Chondrocyte (in vitro differentiated cells): ENCODE measurements at places on chromosomes 2 and 18. TPM values are rescaled to one million over a fixed set of nuclear protein-coding genes. Genes with fewer than 3 reads are reported as not detected.

RPS27A gene
- total RNA-seq, result 545 to 650 TPM (median 580 TPM) in 3 replicates

PNO1 gene
- total RNA-seq, result 11.5 to 20.7 TPM (median 12.0 TPM) in 3 replicates

GLS gene
- 234 to 330 TPM (median 245 TPM) in 3 replicates for total RNA-seq

NT5DC4 gene
- total RNA-seq, result not detected in 3 replicates

PPP1R1C gene
- 0.52 to 2.9 TPM (median 1.2 TPM) in 3 replicates for total RNA-seq

EFR3B gene
- 2.1 to 6.1 TPM (median 2.4 TPM) in 3 replicates for total RNA-seq

POU3F3 gene
- 7.2 to 55.0 TPM (median 7.7 TPM) in 3 replicates for total RNA-seq

ABCB11 gene
- not detected in 3 replicates for total RNA-seq

C2orf80 gene
- total RNA-seq, result not detected in 3 replicates

- no peaks in the 10 kb centered on the region for H3K36me3 ChIP-seq
- H3K27me3 ChIP-seq, result no peaks in the 10 kb centered on the region
- H3K27ac ChIP-seq, result no peak overlapping the region
- H3K4me3 ChIP-seq, result no peak overlapping the region
- DNase-seq, result no peak
Observed at GRCh38 chr2:170208967-170209366, 31.0 kb downstream of the MYO3B start.

GRCh38 chr2:68643011-68643873 lies at the start of gene PROKR1:
PROKR1 (plus strand) TSS chr2:68643579; CDS start chr2:68645822, 2,243 bp downstream.
- H3K27ac ChIP-seq, result no peak within 1 kb of the TSS
- H3K27me3 ChIP-seq, result peaks cover 67% of the 10 kb centered on the region
- DNase-seq, result no peak
- peak within 1 kb of the TSS; percentile 51 for H3K4me3 ChIP-seq
- peaks cover 3% of the 10 kb centered on the region for H3K4me1 ChIP-seq
- H3K36me3 ChIP-seq, result peaks cover 4% of the 10 kb centered on the region

GRCh38 chr2:22209545-22209944 lies 1085.8 kb downstream of the TDRD15 start:
- no peaks in the 10 kb centered on the region for H3K4me1 ChIP-seq
- DNase-seq, result no peak
- no peaks in the 10 kb centered on the region for H3K36me3 ChIP-seq
- H3K27me3 ChIP-seq, result peaks cover 3% of the 10 kb centered on the region
- no peak overlapping the region for H3K27ac ChIP-seq

GRCh38 chr2:230658877-230659652 lies 53.6 kb upstream of the CAB39 start:
- H3K36me3 ChIP-seq, result no peaks in the 10 kb centered on the region
- no peaks in the 10 kb centered on the region for H3K27me3 ChIP-seq
- DNase-seq, result no peak
- no peaks in the 10 kb centered on the region for H3K4me1 ChIP-seq

DNA sequence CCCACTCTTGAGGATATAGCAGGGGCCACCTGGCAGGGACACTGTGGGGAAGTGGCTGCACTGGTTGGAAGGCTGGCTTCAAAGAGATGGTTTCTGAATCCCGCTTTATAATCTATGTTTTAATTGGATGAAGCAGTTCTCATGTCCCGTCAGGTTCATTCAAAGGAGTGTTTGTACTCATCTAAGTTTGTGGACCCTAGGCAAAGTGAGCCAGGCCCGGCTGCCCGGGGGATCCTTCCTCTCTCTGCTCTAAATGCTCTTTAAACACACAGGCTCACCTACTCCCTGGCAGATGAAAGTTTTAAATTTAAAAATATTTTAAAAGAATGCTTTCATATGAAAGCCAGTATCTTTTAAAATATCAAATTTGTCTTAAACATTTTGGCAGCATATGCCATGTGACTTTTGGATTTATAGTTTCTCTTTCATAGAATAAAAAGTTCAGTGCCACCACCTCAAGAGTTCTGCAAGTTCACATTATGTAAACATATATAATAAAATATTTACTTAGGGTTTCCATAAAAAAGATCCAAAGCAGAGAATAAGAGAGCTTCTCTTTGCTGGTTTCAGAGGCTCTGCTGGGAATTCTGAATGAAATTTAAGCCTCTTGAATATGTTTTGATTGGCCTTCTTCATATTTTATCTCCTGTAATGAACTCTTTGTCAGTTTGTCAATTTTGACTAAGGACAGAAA lies 143.5 kb upstream of the ALPP start:
- H3K27ac ChIP-seq, result no peak overlapping the region
- DNase-seq, result no peak
- H3K36me3 ChIP-seq, result peaks cover 8% of the 10 kb centered on the region
- H3K4me1 ChIP-seq, result peaks cover 15% of the 10 kb centered on the region
- H3K27me3 ChIP-seq, result no peaks in the 10 kb centered on the region

DNA sequence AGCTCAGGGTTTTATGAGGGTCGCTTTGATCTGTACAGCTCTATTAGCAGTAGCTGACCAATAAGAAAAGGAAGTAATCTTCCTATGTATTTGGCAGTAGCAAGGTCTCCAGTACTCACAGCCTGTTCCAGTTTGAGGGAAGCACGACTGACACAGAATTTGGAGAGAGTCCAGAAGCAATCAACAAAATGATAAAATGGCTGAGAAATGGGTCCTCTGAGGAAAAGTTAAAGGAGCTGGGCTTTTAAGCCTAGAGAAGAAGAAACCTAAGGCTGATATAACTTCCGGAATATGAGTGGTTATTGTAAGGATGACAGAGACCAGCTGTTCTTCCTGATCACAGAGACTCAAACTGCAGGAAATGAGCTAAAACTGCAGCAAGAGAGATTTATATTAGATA lies 382.8 kb downstream of the GPD2 start:
- no peaks in the 10 kb centered on the region for H3K36me3 ChIP-seq
- peaks cover 3% of the 10 kb centered on the region for H3K27me3 ChIP-seq
- no peak overlapping the region for H3K4me3 ChIP-seq
- no peak for DNase-seq
- H3K27ac ChIP-seq, result no peak overlapping the region

DNA sequence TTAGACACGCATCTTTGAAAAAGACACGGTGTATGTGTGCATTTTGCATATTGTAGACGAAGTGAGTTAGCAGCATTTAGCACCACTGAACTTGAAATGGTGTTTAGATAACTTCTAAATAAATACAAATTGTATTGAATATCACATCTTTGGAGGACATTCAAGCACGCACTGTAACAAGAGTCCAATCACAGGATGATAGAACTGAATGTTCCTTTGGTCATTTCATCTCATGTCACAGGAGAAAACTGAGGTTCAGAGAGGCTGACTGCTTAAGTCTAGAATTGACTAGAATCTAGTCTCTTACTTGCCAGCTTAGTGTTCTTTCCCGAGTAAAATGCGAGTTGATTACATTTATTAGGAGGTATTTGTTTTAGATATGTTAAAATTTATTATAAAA lies 119.2 kb upstream of the CCDC195 start:
- no peak overlapping the region for H3K27ac ChIP-seq
- no peak overlapping the region for H3K4me3 ChIP-seq
- no peaks in the 10 kb centered on the region for H3K27me3 ChIP-seq
- no peak for DNase-seq
- peaks cover 34% of the 10 kb centered on the region for H3K4me1 ChIP-seq
- H3K36me3 ChIP-seq, result peaks cover 14% of the 10 kb centered on the region

DNA sequence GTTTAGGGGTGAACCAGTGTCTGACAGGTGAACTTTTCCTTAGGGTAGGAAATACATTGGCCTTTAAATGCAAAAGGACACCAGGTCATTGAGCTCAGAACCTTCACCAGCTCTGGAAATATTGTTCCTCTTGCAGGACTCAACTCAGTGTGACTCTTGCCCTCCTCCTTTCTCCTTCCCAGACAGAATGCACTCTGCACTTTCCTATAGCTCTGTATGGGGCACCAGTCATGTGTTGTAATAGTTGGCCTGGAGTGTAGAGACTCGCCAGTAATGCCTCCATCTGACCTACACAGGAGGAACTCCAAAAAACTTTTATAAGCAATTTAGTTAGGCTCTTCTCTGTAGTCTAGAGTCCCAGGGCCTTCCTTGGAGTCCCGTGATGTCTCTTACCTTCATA lies 248.5 kb upstream of the EPAS1 start:
- H3K27ac ChIP-seq, result no peak overlapping the region
- DNase-seq, result no peak
- no peak overlapping the region for H3K4me3 ChIP-seq

DNA sequence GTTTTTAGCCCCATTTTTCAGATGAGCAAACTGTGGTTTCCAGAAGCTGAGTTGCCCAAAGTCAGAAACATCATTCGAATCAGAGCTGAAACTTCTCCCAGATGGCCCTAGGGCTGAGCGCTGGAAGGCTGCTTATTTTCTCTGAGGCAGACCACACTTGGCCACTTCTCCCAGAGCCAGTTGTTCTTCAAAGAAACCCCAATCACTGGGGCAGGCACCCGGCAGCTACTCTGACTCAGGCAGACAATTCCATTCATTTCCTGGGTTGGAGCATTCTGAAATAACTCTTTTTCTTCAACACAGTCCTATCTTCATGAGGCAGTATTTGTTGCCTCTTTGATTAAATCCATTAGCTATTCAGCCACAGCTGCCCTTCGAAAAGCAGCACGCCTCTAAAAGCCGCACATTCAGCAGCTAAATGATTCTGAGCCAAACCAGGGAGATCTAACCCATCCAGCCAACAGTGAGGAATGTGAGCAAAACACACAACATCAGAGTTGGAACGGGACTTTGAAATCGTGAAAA lies 40.9 kb downstream of the LRATD1 start:
- H3K4me1 ChIP-seq, result no peaks in the 10 kb centered on the region
- no peak for DNase-seq
- H3K27ac ChIP-seq, result no peak overlapping the region
- no peak overlapping the region for H3K4me3 ChIP-seq

GRCh38 chr2:166444306-166444705 lies 49.7 kb downstream of the SCN7A start:
- H3K4me3 ChIP-seq, result no peak overlapping the region
- no peaks in the 10 kb centered on the region for H3K36me3 ChIP-seq

- H3K36me3 ChIP-seq, result peaks cover 6% of the 10 kb centered on the region
- peaks cover 55% of the 10 kb centered on the region for H3K4me1 ChIP-seq
- peak overlapping the region; percentile 22 for H3K27ac ChIP-seq
- no peak overlapping the region for H3K4me3 ChIP-seq
- DNase-seq, result no peak
- H3K27me3 ChIP-seq, result no peaks in the 10 kb centered on the region
Observed at GRCh38 chr2:46984040-46984439, 68.4 kb upstream of the MCFD2 start.

DNA sequence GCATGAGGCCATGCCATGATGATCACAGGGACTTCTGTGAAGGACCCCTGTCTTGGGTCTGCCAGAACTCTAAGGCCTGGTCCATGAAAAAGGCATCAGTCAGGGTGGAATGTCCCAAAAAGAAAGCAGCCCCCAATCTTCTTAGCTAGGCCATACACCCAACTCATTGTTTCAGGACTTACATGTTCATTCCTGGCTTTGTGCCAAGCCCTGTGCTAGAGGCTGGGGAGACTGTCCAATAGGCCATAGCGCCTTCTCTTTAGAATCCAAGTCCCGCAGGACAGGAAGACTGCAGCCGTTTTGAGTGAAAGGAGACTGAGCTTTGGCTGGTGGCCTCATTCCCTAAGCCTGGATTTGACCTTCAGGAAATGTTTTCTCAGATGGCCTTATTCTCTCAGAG lies 247.3 kb downstream of the PRKCE start:
- no peak overlapping the region for H3K4me3 ChIP-seq
- H3K27me3 ChIP-seq, result no peaks in the 10 kb centered on the region
- H3K27ac ChIP-seq, result no peak overlapping the region
- peaks cover 8% of the 10 kb centered on the region for H3K4me1 ChIP-seq

GRCh38 chr2:20961858-20962257 lies 82.0 kb downstream of the APOB start:
- no peak for DNase-seq
- H3K4me1 ChIP-seq, result peaks cover 31% of the 10 kb centered on the region
- H3K27ac ChIP-seq, result no peak overlapping the region
- no peaks in the 10 kb centered on the region for H3K36me3 ChIP-seq
- H3K4me3 ChIP-seq, result no peak overlapping the region

DNA sequence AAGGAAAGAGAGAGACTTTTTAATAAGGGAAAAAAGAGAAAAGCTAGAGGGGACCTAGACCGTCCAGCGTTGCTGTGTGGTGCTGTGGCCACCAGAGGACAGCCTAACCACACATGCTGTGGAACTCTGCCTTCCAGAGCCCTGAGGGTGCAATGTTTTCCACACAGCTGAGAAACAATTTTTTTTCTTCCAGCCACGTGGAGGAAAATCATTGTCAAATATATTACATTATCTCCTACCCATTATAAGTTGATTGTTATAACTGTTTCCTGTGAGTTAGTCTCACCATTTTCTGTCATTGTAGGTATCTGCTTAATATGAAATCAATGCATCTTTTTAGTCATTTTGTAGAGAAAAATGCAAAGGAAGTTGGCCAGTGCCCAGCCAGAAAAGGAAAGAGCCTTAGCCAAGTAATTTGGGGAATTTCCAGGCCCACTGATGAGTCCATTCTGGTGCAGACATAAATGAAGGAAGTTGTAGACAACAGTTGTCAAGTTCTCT lies 5.9 kb upstream of the MRPL19 start:
- peaks cover 8% of the 10 kb centered on the region for H3K4me1 ChIP-seq
- DNase-seq, result no peak
- H3K36me3 ChIP-seq, result no peaks in the 10 kb centered on the region
- H3K27ac ChIP-seq, result peak overlapping the region; percentile 30
- peaks cover 17% of the 10 kb centered on the region for H3K27me3 ChIP-seq

- H3K4me1 ChIP-seq, result peaks cover 18% of the 10 kb centered on the region
- H3K4me3 ChIP-seq, result no peak overlapping the region
- peaks cover 8% of the 10 kb centered on the region for H3K36me3 ChIP-seq
- no peaks in the 10 kb centered on the region for H3K27me3 ChIP-seq
- DNase-seq, result no peak
Observed at GRCh38 chr2:219557791-219558785, 13.3 kb downstream of the OBSL1 start.

- no peak overlapping the region for H3K27ac ChIP-seq
Observed at GRCh38 chr2:172046866-172047565, 38.3 kb upstream of the DLX1 start.

GRCh38 chr18:56386856-56387255 lies 251.5 kb downstream of the TXNL1 start:
- no peaks in the 10 kb centered on the region for H3K36me3 ChIP-seq
- peaks cover 5% of the 10 kb centered on the region for H3K4me1 ChIP-seq
- DNase-seq, result no peak
- no peaks in the 10 kb centered on the region for H3K27me3 ChIP-seq
- H3K27ac ChIP-seq, result no peak overlapping the region

GRCh38 chr2:202018950-202019349 lies 14.7 kb upstream of the FZD7 start:
- no peaks in the 10 kb centered on the region for H3K36me3 ChIP-seq
- no peak overlapping the region for H3K4me3 ChIP-seq
- H3K4me1 ChIP-seq, result peaks cover 28% of the 10 kb centered on the region
- no peak for DNase-seq
- peak overlapping the region; percentile 69 for H3K27ac ChIP-seq

DNA sequence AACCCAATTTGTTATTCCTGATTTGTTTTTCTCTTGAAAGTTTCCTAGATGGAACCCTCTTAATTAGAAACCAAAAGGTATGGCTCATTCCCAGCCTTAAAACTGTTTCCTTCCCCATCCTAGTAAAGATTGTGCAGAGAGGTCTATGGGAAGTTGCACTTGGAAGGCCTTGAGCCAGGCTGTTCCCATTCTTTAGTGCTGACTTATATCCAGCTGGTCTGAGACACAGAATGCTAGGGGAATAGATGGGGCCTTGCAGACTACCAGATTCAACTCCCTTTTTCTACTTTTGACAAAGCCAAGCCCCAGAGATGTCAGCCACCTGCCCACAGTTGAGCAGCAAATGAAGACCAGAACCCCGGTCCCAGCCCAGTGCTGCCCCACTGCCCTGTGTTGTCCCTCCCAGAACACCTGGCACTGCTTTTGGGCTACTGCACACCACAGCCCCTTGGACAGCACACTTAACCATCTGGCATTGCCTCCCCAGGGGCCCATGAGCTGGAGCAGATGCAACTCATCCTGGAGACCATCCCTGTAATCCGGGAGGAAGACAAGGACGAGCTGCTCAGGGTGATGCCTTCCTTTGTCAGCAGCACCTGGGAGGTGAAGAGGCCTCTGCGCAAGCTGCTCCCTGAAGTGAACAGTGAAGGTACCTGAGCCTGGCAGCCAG lies 98.2 kb downstream of the MRO start:
- DNase-seq, result no peak
- H3K4me3 ChIP-seq, result no peak overlapping the region
- no peaks in the 10 kb centered on the region for H3K36me3 ChIP-seq
